ENCODE measurements at places on chromosomes 16 and 17.

DNA sequence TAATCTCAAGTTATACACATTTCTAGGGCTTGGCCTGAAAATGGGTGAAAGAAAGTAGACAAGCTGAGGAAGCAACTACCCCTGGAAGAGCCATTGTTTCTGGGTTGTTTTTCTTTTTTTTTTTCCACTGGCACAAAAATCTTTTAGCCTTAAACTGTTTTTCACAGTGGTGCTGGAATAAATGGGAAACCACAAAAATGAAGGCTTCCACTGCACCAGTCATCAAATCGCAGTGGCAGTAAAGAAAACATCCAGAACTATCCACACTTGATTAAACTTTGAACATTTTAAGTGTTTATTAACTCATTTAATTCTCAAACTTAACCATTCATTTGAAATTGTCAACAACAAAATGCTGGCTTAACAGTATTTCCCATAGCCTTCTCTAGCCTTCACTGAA, 14.3 kb downstream of the CMTM4 start:
- no peak for DNase-seq

GRCh38 chr16:51818342-51818944, 667.4 kb upstream of the SALL1 start:
- DNase-seq: peak; percentile 20

GRCh38 chr17:40909755-40910154, 24.7 kb upstream of the KRT20 start:
- no peak for DNase-seq

- no peak for DNase-seq
These were observed 94.1 kb downstream of the ASIC2 start for GRCh38 chr17:33198954-33199353.

DNA sequence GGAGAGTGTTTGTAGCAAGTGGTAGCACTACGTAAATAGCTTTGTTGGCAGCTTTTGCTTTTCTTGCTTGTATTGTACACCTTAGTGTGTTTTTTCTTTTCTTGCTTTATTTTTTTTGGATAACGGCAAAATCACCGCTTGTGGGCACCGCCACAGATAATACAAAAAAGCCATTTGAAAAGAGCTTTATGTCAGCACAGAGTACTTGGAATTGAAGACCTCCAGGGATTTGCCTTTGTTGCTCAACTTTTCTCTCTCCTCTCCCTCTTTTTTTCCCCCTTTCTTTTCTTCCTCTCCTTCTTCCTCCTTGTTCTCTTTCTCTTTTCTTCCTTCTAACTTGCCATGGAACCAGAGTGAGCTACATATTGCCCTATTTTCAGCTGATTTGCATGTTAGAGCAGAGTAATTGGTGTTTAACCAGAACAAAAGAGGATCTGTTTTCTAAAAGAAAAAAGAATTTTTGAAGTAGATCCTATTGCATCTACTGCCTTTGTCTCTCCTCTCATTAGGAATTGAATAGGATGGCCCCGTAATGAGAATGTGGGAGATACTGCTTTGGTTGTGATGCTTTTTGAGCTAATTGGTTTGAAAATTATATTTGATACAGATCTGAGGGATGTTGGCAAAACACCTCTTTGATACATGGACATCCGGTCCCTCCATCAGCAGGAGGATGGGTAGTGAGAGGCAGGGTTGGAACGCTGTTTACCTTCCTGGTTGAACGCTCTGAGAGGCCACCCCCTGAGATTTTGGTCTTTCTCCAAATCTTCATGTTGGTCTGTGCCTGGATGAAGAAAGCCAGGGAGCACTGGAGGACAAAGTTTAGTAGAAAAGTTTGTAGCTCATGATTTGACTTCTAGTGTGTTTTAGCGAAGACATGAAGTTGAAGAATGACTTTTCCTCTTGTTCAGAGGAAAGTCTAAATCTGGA, 85.6 kb downstream of the MSI2 start:
- no peak for DNase-seq

GRCh38 chr17:44627513-44628242, 28.6 kb upstream of the MEIOC start:
- no peak for DNase-seq

DNA sequence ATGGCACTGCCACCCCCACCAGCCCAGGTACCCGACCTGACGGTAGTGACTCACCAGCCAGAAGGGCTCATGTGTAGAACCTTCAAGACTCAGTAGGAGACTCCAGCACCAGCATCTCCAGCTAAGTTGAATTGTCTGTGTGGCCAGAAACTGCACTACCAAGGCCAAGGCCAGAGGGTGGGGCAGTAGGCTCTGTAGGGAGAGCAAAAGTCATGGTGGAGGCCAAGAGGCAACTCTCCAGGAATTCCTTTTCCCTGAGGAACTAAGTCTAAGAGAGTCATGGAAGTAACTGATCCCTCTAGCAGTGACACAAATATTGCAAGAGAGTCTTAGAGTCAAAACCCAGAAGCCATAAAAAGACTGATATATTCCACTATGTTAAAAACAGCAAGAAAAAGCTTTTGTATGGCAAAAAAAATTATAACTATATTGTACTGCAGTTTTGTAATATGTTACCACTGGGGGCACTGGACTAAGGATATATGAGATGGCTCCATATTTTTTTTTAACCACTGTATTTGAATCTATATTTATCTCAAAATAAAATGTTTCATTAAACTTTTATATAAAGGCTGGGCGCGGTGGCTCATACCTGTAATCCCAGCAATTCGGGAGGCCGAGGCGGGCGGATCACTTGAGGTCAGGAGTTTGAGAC, 30.2 kb upstream of the GUCY2D start:
- DNase-seq: no peak

GRCh38 chr17:2050300-2051060, 4.4 kb upstream of the HIC1 start:
- no peak for DNase-seq

- DNase-seq: no peak
These were observed 7.4 kb downstream of the NLRC3 start for GRCh38 chr16:3569851-3570250.

GRCh38 chr16:84507011-84507982, 2.8 kb upstream of the MEAK7 start:
- DNase-seq: no peak

GRCh38 chr17:1707107-1707506, 3.1 kb downstream of the TLCD2 start:
- no peak for DNase-seq

- no peak for DNase-seq
These were observed 57.9 kb downstream of the ADCY9 start for GRCh38 chr16:4058386-4058785.

DNA sequence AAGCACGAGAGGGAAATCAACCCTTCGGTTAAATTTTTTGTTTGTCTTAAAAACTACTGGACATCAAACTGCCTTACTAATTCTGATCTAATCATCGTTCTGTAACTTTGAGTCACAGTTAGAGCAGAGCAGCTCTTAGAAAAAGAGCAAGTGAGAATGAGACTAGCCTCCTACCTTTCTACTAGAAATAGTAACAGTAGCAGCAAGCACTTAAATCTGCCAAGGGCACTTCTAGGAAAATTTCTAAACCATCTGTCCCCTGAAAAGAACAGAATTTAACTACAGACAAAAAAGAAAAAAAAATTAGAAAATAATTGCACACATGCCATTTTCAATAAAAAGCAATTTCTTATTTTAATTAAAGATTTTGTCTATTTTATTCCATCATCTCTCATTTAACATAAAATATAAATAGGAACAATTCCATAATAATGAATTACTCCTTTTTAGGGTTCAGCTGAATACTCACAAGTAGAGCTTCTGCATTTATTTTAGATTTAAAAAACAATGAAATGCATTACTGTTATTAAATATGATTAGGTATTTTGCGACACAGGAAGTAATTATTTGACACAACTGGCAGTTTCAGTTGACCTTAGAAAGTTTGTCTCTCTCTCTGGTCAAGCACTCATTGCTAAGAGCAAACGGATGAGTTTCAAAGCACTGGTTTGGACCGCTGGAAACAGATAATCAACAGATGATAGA, 250.8 kb upstream of the SOX9 start:
- no peak for DNase-seq

GRCh38 chr16:56909527-56909979, 22.4 kb upstream of the HERPUD1 start:
- no peak for DNase-seq

DNA sequence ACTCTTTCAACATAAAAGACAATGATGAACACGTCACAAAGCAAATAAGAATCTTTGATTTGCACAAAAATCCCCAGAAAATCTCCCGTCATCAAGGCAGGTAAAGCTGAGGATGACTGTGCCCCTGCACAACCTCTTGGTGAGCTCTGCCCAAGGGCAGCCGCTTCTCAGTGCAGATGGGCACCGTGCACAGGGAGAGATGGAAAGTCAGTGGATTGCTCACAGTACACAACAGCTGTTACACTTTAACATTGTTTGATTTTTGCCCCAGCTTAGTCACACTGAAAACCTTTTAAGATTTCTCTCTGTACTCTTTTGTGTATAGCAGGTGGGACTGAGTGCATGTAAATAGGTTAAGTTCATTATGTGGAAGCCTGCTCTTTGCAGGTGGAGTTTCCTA, 104.2 kb downstream of the CDK5R1 start:
- DNase-seq: no peak

- DNase-seq: no peak
These were observed 24.7 kb downstream of the PSMD7 start for GRCh38 chr16:74321356-74321755.

DNA sequence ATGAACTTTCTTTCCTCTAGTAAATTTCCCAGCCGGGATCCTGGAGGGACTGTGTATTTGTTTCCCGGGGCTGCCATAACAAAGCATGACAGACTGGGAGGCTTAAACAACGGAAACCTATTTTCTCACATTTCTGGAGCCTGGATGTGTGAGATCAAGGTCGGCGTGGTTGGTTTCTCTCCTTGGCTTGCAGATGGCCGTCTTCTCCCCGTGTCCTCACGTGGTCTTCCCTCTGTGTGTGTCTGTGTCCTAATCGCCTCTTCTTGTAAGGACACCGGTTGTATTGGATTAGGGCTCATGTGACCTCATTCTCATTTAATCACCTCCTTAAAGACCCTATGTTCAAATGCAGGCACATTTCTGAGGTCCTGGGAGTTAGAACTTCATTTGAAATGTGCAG, 22.0 kb upstream of the USP10 start:
- DNase-seq: no peak

DNA sequence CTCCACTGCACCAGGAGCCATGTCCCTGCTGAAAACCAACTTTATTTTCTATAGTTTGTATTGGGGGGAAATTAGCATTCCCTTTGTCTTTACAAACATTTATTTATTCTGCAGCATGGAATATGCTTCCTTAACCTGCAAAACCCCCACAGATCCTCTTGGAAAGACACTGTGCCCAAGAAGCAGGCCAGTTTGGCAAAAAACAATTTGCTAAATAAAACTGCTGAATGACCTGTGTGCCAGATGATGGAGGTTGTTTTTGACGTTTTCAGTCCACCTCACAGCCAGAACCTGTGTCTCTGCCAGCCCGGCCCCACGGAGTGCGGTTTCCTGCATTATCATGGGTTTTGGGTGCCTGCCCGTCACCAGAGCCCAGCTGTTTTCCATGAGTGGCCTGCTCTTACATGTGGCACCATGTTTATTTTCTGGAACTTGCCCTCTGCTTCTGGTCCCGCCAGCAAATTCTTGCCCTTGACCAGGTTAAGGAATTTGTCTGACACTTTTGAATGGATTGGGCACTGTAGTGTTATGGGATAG, 26.4 kb downstream of the ORC6 start:
- no peak for DNase-seq

GRCh38 chr17:7477392-7478275, 1.8 kb downstream of the ZBTB4 start:
- DNase-seq: no peak

GRCh38 chr16:88141580-88141979, 190.3 kb downstream of the BANP start:
- no peak for DNase-seq

DNA sequence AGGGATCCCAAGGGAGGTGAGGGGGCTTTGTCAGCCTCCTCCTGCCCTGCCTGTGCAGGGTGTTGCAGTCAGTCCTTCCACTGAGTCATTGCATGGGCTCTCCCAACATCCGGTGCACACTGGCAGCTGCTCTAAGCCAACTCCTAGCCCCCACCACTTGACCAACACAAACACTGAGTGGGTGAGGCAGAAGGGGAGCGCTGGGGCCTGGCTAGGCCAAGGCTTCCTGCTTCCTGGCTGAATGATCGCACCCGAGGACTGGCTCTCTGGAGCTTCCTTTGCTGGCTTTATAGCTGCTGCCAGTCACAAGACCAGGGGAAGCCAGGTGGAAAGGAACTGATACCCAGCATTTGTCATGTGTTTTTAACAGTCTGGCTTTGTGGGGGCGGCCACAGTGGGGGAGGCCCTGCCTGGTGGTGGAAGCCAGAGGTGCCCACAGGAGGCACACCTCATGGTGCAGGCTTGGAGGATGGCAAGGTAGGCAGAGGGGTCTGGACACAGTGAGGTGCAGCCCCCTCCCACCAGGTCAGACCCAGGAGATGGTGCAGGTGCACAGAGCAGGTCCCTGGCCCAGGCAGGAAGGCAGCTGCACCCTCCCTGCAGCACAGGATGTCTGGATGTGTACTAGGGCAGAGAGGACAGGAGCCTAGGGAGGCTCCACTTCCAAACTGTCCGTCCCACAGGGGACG, 6.8 kb downstream of the MPG start:
- DNase-seq: peak; percentile 83

GRCh38 chr17:15145621-15146020, 119.5 kb downstream of the PMP22 start:
- DNase-seq: no peak

GRCh38 chr16:17364319-17365210, 106.2 kb downstream of the XYLT1 start:
- DNase-seq: peak; percentile 46

DNA sequence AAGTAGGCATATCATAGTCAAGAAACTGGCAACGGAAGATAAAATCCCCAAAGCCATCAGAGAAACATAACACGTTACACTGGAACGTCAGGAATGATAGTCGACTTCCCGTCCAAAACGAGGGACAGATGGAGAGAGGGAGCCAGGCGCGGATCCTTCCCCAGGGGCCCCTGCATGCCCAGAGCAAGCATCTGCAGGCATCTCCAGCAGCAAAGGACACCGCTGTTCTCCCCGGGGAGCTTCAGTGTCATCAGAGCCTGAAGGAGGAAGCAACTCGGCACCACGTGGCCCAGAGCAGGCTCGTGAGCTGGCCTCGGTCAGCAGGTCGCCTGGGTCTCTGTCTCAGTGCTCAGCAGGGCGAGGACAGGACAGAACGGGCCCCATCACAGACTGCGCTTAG, 50.1 kb downstream of the LMF1 start:
- no peak for DNase-seq

- DNase-seq: no peak
These were observed 41.6 kb upstream of the TAC4 start for GRCh38 chr17:49889500-49889899.

Data from non-pigmented ciliary epithelial cell (primary cell).